ENCODE measurements at places on chromosomes 5 and 9.

GRCh38 chr5:123545506-123545905 lies 33.5 kb downstream of the CSNK1G3 start:
- no peak for DNase-seq

GRCh38 chr5:28009576-28009975 lies 971.2 kb upstream of the CDH9 start:
- DNase-seq: no peak

- no peak for DNase-seq
Measured at GRCh38 chr5:146703499-146703898, 175.1 kb downstream of the PPP2R2B start.

GRCh38 chr9:135342206-135343130 lies 137.1 kb upstream of the PPP1R26 start:
- DNase-seq: no peak

DNA sequence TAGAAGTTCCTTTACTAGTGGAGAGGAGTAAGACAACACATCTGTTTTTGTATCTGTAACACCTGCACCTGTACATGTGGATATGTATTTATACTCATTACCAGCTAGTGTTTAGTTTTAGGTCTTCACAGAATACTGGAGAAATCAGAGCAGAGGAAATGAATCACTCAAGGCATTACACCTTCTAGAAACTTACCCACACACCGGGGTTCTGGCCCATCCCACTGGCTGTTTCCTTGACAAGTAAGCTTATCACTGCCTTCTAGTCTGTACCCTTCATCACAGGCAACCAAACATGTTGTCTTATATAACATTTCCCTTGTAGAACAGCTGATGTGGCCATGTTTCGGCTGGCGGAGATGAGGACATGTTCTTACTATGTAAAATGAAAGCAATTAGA lies 76.7 kb downstream of the SVEP1 start:
- DNase-seq: no peak

- peak; percentile 61 for DNase-seq
Measured at GRCh38 chr9:116574027-116574679, 113.0 kb upstream of the TRIM32 start.

- no peak for DNase-seq
Measured at GRCh38 chr5:151692312-151692711, 5.6 kb upstream of the SPARC start.

- DNase-seq: no peak
Measured at GRCh38 chr5:158727771-158728311, 371.9 kb downstream of the EBF1 start.

GRCh38 chr9:1957856-1958255 lies 57.3 kb upstream of the SMARCA2 start:
- DNase-seq: no peak

DNA sequence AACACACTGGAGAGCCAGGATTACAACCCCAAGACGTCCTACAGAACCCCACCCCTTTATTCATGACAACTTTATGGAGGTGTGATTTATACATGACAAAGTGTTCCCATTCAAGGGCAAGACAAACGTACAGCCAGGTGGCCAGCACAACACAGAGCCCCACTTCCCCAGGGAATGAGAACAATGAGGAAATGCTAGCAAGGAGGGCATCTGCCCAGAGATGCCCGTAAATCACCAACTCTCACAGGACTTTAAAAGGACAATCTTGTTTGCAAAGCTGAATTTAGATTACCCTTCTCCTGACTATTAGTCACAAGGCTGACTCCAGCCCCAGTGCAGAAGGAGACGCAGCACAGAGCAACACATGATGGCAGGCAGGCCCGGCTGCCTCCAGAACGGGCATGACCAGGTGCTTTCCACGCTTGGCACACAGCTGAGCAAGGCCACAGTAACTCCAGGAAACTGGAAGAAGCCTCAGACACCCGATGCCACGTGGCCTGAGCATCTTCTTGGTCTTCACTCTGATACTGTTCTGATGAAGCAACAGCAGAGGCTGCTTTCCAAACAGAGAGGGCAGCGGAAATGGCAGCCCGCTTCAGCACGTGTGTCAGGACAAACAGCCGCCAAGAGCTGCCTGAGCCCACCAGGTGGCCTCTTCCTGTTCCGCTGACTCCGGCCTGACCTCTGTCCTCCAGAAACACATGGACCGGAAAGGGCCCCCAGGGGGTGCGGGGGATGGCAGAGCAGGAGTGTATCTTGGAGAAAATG lies 51.4 kb downstream of the ROR2 start:
- peak; percentile 60 for DNase-seq

DNA sequence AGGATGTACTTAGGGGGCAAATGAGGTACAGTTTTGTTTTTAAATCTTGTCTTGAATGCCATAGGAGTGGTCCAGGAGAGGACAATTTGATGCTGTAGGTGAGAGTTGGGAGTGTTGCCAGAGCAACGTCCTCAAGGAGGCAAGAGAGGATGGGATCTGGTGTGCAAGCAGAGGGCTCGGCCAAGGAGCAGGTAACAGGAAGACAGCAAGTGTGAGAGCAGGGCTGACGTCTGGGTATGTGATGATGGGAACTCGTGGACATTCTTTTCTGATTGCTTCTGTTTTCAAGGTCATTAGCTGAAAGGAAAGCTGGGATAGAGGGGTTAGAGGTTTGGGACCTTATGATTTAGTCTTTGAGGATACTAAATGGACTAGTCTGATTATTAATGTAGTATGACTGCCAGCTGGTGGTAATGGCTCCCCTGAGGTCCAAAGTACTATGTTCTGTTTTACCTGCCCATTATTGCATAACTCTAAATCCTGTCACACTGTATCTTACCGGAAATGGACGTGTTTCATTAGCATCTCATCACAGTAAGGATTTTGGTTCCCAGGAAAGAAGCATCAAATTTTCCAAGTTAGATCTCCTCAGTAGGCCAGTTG lies 15.4 kb downstream of the GNPDA1 start:
- DNase-seq: peak; percentile 79

DNA sequence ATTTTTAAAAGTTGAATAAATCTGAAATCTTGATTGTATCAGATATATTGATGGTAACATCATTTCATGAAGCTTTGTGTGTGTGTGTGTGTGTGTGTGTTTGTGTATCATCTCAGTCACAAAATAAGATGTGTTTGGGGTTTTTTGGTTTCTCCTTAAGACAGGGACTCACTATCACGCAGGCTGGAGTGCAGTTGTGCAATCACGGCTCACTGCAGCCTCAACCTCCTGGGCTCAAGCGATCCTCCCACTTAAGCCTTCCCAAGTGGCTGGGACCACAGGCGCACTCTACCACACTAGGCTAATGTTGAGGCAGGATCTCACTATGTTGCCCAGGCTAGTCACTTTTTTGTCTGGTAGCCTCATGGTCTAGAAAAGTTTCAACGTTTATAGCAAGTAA lies 83.4 kb upstream of the DMRT1 start:
- no peak for DNase-seq

GRCh38 chr5:8958602-8959001 lies 587.3 kb downstream of the SEMA5A start:
- DNase-seq: no peak

- no peak for DNase-seq
Measured at GRCh38 chr9:116686693-116687073, 422 bp upstream of the TRIM32 start.

DNA sequence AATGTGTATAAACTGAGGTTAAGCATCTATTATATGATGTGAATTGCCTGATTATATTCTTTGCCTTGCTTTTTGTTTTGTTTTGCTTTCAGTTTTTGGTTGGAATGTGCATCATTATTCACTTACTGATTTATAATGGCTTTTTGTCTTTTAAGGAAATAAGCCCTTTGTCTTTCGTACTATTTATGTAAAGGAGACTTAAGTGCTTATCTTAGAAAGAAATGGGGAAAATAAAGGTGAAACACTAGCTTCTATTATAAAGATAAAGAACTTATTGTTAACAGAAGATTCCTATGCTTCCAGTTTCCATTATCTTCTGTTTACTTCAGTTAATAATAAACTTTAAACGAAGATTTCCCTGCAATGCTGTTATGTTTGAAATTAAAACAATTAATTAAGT lies 23.3 kb downstream of the COX7C start:
- DNase-seq: no peak

DNA sequence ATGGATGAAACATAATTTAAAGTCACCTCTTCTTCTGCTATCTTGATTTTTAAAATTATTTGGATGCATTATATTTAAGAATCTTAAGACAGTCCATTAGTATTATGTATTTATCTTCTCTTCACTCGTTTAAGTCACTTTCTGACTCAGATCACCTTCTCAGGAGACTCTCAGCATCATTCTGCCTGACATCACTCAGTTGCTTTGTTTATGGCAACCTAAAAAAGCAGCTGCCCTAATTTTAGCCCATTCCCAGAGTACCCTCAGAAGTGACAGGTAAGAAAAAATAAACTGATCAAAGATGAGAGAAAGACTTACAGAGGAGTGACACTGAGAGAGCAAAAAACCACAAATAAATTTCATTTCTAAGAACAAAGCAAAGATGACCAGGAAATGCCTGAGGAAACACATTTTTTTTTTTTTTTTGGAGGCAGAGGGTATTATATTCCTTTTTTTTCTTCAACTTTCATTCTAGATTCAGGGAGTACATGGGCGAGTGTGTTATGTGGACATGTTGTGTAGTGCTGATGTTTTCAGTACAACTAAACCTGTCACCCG lies 140.5 kb downstream of the MUSK start:
- no peak for DNase-seq

GRCh38 chr5:19910136-19910535 lies 77.9 kb downstream of the CDH18 start:
- DNase-seq: no peak

- no peak for DNase-seq
Measured at GRCh38 chr9:16230731-16231130, 639.7 kb downstream of the BNC2 start.

- no peak for DNase-seq
Measured at GRCh38 chr5:122673343-122673742, 101.5 kb upstream of the SNX2 start.

DNA sequence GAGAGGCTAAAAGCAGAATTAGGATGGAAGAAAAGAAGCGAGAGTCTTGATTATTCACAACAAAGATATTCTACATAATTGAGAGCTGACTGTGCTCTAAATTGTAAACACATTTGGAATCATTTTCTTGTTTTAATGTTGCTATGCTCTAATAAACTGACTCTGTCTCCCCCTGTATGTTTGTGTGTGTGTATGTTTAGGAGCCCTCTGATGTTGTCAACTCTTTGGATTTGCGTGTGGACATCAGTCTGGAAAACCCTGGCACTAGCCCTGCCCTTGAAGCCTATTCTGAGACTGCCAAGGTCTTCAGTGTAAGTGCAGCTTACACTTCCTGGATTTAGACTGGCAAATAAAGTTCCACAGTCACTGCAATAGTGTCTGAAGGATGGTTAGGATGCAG lies 37.8 kb downstream of the MOCS2 start:
- DNase-seq: no peak

DNA sequence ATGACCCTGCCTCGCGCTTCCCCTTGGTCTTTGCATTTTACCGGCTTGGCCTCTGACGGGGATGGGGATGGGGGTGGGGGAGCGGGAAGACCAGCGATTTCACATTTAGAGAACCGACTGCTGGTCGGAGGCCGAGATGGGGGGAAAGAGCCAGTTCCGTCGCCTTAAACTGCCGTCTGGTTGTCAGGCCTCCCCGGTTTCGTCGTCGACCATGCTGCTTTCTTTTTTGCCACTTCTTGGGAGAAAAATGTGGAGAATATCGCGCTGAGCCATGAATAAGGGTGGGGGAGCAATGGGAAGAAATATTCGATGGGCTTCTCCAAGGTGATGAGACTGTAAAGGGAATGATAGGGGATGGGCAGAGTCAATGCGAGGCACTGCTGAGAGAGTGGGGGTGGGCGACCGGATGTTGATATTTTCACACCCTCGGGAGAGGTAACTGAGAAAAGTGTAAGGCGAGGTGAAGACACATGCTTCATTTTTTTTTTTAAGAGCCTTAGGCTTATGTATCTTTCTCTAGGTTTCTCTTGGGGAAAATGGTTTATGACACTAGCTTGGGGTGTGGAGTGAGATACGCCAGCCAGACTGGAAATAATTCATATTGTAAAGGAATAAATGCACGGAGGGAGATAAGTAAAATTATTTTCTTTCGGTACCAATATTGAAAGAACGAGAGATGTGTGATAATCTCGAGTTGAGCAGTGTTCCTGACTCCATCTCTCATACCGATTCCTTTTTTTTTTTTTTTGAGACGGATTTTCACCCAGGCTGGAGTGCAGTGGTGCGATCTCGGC lies 1.1 kb downstream of the KIF2A start:
- peak; percentile 67 for DNase-seq

DNA sequence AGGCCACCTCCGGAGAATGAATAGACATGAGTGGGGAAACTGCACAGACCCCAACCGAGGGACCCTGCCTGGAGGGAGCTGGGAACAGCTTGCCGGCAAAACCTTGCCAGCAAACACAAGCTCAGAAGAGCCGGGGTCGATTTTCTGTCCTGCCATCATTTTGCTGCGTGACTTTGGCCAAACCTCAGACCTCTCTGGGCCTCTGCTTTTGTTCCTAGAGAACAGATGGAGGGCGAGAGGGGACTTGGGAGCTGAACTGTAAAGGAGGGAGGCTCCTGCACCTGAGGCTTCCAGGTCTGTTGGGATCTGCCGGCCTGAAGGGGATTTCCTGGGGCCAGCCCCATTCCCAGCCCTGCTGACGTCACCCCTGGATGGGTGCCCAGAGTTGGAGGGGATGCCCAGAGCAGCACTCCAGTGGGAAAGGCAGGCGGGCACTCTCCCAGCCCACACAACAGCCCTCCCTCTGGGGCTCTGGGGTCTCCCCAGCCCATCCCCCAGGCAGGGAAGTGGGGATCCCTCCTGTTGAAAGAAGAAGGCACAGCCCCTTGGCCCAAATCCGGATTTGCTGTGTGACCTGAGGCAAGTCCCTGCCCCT lies 40.4 kb upstream of the SYNPO start:
- peak; percentile 78 for DNase-seq

DNA sequence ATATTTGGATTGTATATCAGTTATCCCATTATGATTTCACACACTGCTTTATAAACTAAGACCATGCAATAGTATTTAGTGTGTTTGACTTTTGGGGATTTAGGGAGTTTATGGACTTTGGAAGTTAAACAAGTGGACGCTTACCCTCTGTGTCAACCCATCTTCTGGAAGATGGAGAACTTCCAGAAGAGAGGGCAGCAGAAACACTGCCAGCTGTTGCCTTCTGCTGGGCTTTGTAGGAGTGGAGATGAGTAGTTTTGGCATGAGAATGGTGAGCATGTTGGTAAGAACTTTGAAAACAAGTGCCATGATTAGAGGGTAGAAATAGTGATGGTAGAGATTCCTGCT lies 2.2 kb downstream of the DNAJC25 start:
- DNase-seq: no peak

- DNase-seq: no peak
Measured at GRCh38 chr9:133711428-133712220, 26.5 kb downstream of the SARDH start.

GRCh38 chr5:864492-865167 lies 13.8 kb upstream of the ZDHHC11 start:
- no peak for DNase-seq

- DNase-seq: no peak
Measured at GRCh38 chr5:145806923-145807322, 28.2 kb downstream of the PRELID2 start.

Data from small intestine (tissue), 16 donors.